CD8-positive, alpha-beta memory T cell (primary cell): ENCODE measurements at places on chromosomes 16 and 17. TPM values are rescaled to one million over a fixed set of nuclear protein-coding genes. Genes with fewer than 3 reads are reported as not detected.
A peak's percentile ranks its signal among the peaks of the same experiment; 100 is the strongest.

LITAFD gene
- total RNA-seq = not detected

RNF112 gene
- total RNA-seq = 0.22 TPM

CES1 gene
- not detected for total RNA-seq

GRB7 gene
- not detected for total RNA-seq

DNA sequence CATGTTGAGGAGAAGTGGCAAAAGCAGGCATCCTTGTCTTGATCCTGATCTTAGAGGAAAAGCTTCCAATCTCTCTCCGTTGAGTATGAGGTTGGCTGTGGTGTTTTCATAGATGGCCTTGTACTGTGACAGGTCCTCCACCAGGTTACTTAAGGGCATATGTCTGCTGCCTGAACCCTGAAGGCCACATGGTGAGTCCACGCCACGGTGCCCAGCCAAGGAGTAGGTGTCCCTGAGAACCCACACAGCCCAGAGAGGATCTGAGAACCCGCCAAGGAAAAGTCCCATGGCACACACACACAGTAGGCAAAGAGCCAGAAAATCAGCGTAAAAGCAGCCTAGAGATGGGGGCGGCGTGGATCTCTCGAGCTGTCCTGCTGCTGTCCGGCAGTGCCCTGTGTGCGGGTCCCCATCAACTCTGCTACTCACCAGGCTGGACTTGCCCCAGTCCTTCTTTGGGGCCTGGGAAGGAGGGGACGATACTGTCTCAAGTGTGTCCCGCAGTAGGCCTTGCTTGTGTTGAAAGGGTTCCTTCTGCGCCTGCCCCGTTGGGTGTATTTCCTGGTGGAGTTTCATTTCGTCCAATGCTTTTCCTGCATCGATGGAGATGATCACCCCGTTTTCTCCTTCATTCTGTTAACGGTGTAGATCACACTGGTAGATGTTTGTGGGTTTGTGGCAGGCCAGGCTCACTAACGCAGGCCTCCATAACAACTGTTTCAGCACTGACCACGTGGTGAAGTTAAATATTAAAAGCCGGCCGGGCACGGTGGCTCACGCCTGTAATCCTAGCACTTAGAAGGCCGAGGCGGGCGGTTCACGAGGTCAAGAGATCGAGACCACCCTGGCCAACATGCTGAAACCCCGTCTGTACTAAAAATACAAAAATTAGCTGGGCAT, 90.8 kb upstream of the DNAH17 start:
- no peak for DNase-seq
- H3K4me3 ChIP-seq = no peak overlapping the region
- H3K4me1 ChIP-seq = peaks cover 22% of the 10 kb centered on the region
- no peaks in the 10 kb centered on the region for H3K27me3 ChIP-seq
- peaks cover 5% of the 10 kb centered on the region for H3K36me3 ChIP-seq
- no peak overlapping the region for H3K27ac ChIP-seq

DNA sequence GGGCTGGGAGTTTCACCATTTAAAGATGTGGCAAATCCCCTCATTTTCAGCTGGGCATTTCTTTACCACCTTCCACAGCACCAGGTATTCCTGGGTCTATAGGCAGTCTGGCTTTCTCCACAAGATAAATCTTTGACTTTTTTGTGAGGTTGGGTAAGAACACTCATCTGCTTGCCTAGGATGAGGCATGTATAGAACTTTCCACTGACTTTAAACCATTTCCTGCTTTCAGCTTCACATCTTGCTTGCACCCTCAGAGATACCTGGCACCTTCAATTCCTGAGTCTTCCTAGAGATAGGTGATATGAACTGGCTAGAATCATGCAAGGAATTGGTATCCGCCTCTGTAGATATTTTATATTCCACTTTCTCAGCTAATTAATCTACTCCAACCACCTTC, 27.9 kb downstream of the SMURF2 start:
- no peaks in the 10 kb centered on the region for H3K36me3 ChIP-seq
- H3K4me1 ChIP-seq = peaks cover 32% of the 10 kb centered on the region
- no peak overlapping the region for H3K4me3 ChIP-seq
- no peak overlapping the region for H3K27ac ChIP-seq
- H3K27me3 ChIP-seq = no peaks in the 10 kb centered on the region
- no peak for DNase-seq

GRCh38 chr17:43732958-43733357, 25.6 kb downstream of the SOST start:
- no peak overlapping the region for H3K27ac ChIP-seq
- H3K27me3 ChIP-seq = no peaks in the 10 kb centered on the region
- DNase-seq = no peak
- H3K36me3 ChIP-seq = no peaks in the 10 kb centered on the region

DNA sequence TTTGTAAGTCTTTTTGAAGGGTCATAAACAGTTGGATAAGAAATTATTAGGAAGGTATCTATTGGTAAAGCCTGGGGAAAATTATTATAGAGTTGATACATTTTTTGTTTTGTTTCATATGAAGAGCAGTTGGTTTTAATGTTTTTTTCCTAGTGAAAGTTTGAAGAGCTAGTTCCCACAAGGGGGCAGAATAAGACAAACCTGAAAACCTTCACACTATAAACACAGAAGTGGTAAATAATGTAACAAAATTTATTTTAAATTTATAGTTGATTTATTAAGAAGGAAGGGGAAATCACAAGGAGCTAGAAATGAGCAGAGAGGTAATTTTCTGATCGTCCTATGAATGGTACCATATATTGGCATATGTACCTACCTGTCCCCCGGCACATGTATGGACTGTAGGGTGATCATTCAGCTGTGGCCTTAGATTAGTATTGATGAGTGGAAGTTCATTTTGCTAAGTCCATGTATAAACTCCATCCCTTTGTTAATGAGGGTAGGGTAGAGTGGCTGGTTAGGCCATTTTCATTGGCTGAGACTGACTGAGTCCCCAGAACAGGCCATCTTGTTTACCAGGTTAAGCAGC, 116.3 kb downstream of the TANC2 start:
- no peaks in the 10 kb centered on the region for H3K27me3 ChIP-seq
- DNase-seq = no peak
- no peaks in the 10 kb centered on the region for H3K4me1 ChIP-seq
- no peaks in the 10 kb centered on the region for H3K36me3 ChIP-seq
- no peak overlapping the region for H3K4me3 ChIP-seq
- no peak overlapping the region for H3K27ac ChIP-seq

DNA sequence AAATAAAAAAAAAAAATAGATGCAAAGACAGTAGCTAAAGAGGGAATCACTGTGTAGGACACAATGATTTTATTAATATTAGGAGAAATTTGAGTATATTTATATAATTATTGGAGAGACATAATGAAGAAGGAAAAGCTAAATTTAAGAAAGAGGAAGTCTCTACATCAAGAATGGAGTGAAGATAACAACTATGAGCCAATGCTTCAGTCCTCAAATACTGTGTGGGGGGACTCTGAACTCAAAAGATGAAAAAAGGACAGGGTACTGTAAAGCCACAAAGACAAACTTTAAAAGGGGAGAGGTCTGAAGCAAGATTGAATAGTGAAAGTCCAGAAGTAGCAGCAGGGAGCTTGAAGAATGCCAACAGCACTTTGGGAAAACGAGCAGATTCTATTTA, 44.7 kb downstream of the SKAP1 start:
- peaks cover 10% of the 10 kb centered on the region for H3K36me3 ChIP-seq
- H3K4me3 ChIP-seq = no peak overlapping the region
- DNase-seq = no peak
- H3K27me3 ChIP-seq = no peaks in the 10 kb centered on the region
- H3K4me1 ChIP-seq = peaks cover 5% of the 10 kb centered on the region
- no peak overlapping the region for H3K27ac ChIP-seq

- no peak overlapping the region for H3K4me3 ChIP-seq
- no peaks in the 10 kb centered on the region for H3K27me3 ChIP-seq
- H3K36me3 ChIP-seq = peaks cover 35% of the 10 kb centered on the region
- H3K27ac ChIP-seq = no peak overlapping the region
- peaks cover 48% of the 10 kb centered on the region for H3K4me1 ChIP-seq
Measured at GRCh38 chr17:48051706-48052486, 3.7 kb downstream of the NFE2L1 start.

DNA sequence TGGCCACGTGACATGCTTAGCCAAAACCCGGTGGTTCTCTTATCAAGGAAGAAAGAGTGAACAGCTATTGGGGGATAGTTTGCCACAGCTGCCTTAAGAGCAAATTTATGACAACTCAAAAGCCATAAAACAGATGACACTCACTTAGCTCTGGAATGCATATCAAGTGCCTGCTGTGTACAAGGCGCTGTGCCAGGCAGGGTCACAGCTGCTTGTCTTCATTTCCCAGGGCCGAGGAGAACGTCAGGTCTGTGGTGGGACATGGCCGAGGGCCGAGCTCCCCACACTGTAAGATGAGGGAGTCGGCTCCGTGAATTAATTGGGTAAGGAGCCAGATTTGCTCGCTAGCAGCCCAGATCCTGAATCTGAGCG, 14.0 kb downstream of the EEF2K start:
- H3K36me3 ChIP-seq = no peaks in the 10 kb centered on the region
- no peak for DNase-seq
- no peak overlapping the region for H3K27ac ChIP-seq
- H3K4me3 ChIP-seq = no peak overlapping the region
- H3K4me1 ChIP-seq = no peaks in the 10 kb centered on the region

DNA sequence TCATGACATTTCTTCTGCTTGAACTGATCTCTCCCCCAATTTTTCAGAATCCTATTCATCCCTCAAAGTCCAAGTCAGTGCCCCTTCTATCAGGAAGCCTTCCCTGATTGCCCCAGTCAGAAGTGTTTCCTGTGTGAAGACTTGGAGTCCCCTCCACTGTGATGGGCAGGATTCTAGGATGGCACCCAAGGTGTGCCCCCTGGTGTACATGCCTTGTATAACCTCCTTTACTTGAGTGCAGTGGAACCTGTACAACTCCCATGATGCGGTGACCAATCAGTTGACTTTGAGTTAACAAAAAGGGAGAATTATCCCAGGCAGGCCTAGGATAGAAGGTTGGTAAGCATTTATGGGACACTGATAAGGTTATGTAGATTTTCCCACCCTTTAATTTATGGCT, 23.4 kb downstream of the MYH13 start:
- H3K4me1 ChIP-seq = no peaks in the 10 kb centered on the region
- no peaks in the 10 kb centered on the region for H3K27me3 ChIP-seq
- H3K36me3 ChIP-seq = no peaks in the 10 kb centered on the region
- H3K27ac ChIP-seq = no peak overlapping the region
- no peak for DNase-seq
- no peak overlapping the region for H3K4me3 ChIP-seq

- no peaks in the 10 kb centered on the region for H3K36me3 ChIP-seq
- no peak for DNase-seq
- no peak overlapping the region for H3K4me3 ChIP-seq
Measured at GRCh38 chr16:74568961-74569631, 37.8 kb downstream of the GLG1 start.

- H3K27me3 ChIP-seq = no peaks in the 10 kb centered on the region
- DNase-seq = peak; percentile 95
- H3K4me3 ChIP-seq = peak within 1 kb of the TSS; percentile 65
- H3K36me3 ChIP-seq = no peaks in the 10 kb centered on the region
Measured at GRCh38 chr17:82037092-82037888, at the start of gene DCXR. Gene DCXR (minus strand): TSS chr17:82037697. CDS start chr17:82037682, 15 bp downstream.
